ENCODE measurements at places on chromosomes 3 and 15. TPM values are rescaled to one million over a fixed set of nuclear protein-coding genes. Genes with fewer than 3 reads are reported as not detected.

PIGBOS1 gene
- 13.9 TPM for total RNA-seq

TRPM7 gene
- total RNA-seq = 19.2 TPM

RAD51 gene
- 12.3 TPM for total RNA-seq

PP2D1 gene
- not detected for total RNA-seq

TPRG1 gene
- total RNA-seq = not detected

P2RY13 gene
- total RNA-seq = not detected

HYPK gene
- 10.3 TPM for total RNA-seq

All from mammary microvascular endothelial cell (primary cell).